ENCODE measurements at places on chromosomes 6 and 20. TPM values are rescaled to one million over a fixed set of nuclear protein-coding genes. Genes with fewer than 3 reads are reported as not detected.

- no peak for DNase-seq
Measured at GRCh38 chr6:72424476-72424875, 197.4 kb upstream of the KCNQ5 start.

DNA sequence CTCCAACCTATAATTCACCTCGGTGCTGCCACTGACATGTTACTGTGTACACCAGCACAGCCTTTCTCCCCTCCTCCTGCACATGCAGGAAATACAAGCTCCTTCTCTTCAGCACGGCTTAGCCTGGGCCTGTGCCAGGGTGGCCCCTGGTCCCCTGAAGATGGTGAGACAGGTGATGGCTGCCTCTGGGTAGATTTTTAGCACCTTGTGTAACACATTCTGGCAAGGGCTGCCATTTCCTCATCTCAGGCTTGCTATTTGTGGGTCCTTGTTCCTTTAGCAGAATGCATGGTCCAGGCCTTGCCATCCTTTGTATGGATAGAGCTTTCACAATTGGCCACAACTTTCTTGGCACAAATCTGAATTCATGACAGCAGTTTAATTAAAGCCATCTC, 151.3 kb downstream of the CDC5L start:
- DNase-seq: no peak

DNA sequence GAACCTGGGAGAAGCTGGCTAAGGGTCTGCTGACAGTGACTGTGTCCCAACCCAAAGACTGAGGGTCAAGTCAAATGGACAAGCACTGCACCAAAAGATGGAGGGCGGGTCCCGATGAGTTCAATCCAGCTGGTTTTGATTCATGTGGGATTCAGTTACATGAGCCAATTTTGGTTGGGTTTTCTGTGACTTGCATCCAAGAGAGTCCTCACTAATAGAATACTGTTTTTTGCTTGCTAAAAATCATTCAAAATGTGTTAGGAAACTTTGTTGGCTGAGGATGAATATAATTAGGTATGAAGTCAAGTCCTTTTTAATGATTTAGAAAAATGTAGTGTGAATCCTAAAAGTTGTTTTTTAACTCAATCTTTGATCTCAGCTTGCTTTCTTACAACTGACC, 323.8 kb upstream of the NOX3 start:
- DNase-seq: no peak

DNA sequence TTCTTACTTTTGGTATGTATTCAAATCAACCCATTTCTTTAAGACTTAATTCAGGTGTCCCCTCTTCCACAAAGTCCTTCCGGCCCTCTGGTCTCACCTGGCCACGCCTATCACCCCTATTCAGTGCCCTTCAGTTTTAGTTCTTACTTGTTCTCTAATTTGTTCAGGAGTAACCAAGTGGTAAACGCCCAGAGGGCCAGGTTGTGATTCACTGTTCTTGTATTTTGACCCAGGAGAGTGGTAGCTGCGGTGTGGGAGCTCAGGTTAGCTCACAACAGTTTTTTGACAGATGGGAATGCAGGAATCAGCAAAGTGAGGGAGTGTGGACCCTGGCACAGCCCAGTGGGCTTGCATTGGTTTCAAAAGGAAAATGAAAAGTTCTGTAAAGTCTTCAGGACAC, 81.7 kb upstream of the RIPOR2 start:
- no peak for DNase-seq

GRCh38 chr6:107703606-107704005, 120.5 kb downstream of the SCML4 start:
- DNase-seq: no peak

GRCh38 chr6:4665489-4666417, 110.5 kb upstream of the CDYL start:
- DNase-seq: no peak

DNA sequence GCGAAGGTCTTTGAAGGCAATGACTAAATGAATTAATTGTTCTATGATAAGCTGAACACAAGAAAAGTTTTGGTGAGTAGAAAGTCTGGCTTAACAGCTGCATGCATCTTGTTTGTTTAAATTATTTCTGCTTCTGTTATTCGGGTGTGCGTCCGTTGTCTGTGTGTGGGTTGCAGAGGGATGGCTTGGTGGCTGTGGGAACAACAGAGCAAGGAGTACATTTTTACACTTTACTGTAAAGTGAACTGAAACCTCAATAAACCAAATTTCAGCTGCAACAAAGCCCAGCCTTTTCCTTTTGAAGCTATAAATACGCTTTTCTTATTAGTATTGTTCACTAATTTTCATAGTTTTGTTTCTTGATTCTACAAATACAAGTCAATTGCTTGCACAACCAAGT, 3.5 kb upstream of the LAMP5 start:
- DNase-seq: no peak

DNA sequence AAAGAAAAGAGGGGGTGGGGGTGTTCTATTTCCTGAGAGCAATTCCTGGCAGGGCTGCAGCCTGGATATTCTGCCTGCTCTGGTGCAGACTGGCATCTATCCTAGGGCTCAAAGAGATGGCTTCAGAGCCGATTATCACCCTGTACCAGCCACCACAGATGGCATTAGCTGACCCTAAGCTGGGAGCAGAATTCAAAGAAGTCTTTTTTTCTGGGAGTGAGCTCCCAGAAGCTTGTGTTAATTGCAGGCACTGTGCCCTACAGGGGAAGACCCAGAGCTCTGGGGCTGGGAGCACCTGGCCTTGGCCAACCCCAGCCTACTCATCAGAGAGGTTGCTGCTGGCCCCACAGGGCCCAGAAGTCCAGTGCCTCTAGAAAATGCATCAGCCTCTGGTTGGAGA, 85.9 kb downstream of the PXDC1 start:
- no peak for DNase-seq

- DNase-seq: no peak
Measured at GRCh38 chr6:75524322-75524972, 30.8 kb upstream of the FILIP1 start.

DNA sequence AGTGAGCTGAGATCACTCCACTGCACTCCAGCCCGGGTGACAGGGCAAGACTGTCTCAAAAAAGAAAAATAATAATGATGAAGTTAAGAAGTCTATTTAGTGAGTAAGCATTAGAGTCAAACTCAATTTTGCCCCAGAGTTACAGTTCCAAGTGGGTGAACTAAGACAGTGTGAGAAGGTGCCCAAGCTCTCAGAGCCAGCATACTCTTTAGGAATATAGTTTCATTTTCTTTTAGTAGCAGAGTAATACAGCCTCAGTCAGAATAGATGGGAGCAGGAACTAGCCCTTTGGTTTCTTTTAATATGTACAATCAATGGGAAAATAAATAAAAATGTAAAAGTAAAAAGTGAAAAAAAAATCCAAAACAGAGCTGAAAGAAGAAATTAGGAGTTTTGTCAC, 87.0 kb upstream of the ADGRF1 start:
- no peak for DNase-seq

- DNase-seq: no peak
Measured at GRCh38 chr6:3535033-3535775, 78.4 kb upstream of the SLC22A23 start.

- DNase-seq: no peak
Measured at GRCh38 chr6:32679492-32679891, 13.0 kb upstream of the HLA-DQB1 start.

- DNase-seq: no peak
Measured at GRCh38 chr20:40268321-40269075, 420.5 kb downstream of the MAFB start.

GRCh38 chr6:43120101-43120763, 44.1 kb downstream of the PTK7 start:
- no peak for DNase-seq

GRCh38 chr20:51934301-51935002, 132.1 kb upstream of the SALL4 start:
- DNase-seq: no peak

GRCh38 chr6:97915537-97915936, 632.5 kb upstream of the MMS22L start:
- DNase-seq: no peak

GRCh38 chr20:57513199-57513598, 11.7 kb downstream of the CTCFL start:
- no peak for DNase-seq

- DNase-seq: no peak
Measured at GRCh38 chr6:111381123-111381522, 101.9 kb downstream of the REV3L start.

DNA sequence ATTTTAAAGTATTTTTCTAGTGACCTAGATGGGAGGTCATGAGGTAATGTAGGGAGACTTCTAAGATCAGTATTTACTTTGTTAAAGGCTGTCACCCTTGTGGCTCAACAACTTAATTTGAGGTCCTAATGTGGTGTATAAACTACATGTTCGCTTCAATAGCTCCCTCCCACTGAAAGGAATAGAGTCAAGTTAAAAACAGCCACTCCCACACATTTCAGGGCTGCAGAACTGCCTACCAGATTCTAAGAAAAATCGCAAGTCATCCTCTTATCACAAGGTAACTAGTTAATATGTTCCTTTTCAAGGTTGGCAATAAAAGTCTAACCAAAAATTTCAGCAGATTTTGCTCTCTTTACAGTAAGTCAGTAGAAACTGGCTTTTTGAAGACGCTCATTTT, 15.1 kb downstream of the GSTA1 start:
- no peak for DNase-seq

- DNase-seq: no peak
Measured at GRCh38 chr6:6320901-6321300, 439 bp upstream of the F13A1 start.

GRCh38 chr6:134317471-134318131, at the start of gene SGK1:
SGK1 (minus strand) TSS chr6:134318112; CDS start chr6:134317460, 652 bp downstream.
- peak; percentile 14 for DNase-seq

DNA sequence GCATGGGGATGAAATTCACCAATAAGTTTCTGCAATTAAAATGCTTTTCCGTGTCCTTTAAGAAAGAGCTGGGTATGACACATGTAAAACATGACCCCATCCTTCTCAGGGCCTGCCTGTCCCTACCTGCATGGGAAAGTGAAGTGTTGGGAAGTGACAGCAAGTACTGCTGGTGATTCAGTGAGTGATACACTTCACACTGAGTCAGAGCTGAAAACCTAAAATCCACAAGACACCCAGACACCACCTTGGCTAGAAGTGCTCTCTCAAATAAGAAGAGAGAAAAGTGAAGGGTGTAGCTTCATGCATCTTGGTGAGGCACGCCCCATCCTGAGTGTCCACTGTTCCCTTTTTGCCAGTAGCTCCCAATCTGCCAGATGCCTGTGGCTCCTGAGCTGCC, 3.3 kb downstream of the RAB22A start:
- DNase-seq: peak; percentile 41

GRCh38 chr6:10369896-10370295, 45.0 kb downstream of the TFAP2A start:
- DNase-seq: no peak

- peak; percentile 60 for DNase-seq
Measured at GRCh38 chr6:31901415-31901952, 402 bp downstream of the ZBTB12 start.

Gene OR2B6
- not detected for total RNA-seq

Gene AIF1
- 117 TPM for total RNA-seq

Gene EEF1A2
- 0.14 TPM for total RNA-seq

Gene VSX1
- not detected for total RNA-seq

Gene SCRT2
- not detected for total RNA-seq

Gene GID8
- total RNA-seq: 39.7 TPM

Gene GHRH
- total RNA-seq: not detected

Gene MLN
- total RNA-seq: not detected

Gene TAP2
- total RNA-seq: 128 TPM

All from activated naive CD4-positive, alpha-beta T cell treated with anti-CD3 and anti-CD28 coated beads, Interleukin-2, amount 50 U/mL, for 72 hours (primary cell).